ENCODE measurements at places on chromosomes 11 and 22.

DNA sequence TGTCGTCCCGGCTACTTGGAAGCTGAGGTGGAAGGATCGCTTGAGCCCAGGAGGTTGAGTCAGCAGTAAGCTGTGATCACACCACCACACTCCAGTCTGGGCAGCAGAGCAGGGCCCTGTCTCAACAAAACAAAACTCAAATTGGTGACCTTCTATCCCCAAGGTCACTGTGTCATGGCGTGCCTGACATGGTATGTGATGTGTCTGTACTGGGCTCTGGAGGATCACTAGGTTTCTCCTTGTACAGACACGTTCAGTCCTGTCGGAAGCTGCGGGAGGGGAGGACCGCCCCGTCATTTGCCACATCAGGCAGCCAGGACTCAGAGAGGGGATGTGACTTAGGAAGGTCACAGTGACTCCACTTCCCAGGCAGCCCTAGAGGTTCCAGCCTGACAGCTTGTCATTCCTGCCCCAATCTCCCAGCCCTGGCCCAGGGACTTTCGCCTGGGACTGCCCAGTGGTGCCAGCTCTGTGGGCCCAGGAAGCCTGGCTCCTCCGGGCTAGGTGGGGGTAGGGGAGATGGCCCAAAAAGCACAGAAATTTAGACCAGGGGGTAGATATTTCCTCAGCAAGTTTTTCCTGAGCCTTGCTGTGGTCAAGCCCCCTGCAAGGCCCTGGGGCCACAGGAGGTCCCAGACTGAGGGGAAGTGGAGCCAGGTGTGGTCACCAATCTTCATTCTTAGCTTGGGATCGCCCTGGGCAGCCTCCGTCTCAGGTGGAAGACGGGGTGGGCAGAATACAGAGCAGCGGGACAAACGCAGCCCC, 53.2 kb downstream of the TRIOBP start:
- no peak for DNase-seq

- DNase-seq: no peak
Measured at GRCh38 chr22:35195821-35196220, 61.5 kb upstream of the HMGXB4 start.

GRCh38 chr11:56066980-56067379, 26.1 kb upstream of the OR8I2 start:
- no peak for DNase-seq

GRCh38 chr22:23673050-23673620, 17.7 kb upstream of the RGL4 start:
- DNase-seq: no peak

DNA sequence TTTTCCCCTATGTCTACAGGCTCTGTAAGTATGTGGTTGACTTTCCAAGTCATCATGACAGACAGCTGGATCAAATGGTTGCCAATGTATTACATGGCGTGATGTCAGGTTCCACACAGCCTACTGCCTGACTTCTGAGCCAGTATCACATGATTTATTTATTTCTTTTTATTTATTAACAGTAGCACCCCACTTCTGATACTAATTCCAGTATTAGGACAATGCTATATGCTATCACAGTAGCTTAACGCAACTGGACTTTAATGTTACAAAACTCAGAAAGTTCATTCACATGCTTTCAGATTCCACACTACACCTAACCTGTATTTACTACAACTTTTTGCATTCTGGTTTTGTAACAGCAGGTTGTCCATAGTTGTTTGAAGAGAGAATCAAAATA, 17.7 kb upstream of the C11orf24 start:
- no peak for DNase-seq

- no peak for DNase-seq
Measured at GRCh38 chr11:97567801-97568200, 1178.0 kb downstream of the JRKL start.
